ENCODE measurements at places on chromosomes 1 and 21.

DNA sequence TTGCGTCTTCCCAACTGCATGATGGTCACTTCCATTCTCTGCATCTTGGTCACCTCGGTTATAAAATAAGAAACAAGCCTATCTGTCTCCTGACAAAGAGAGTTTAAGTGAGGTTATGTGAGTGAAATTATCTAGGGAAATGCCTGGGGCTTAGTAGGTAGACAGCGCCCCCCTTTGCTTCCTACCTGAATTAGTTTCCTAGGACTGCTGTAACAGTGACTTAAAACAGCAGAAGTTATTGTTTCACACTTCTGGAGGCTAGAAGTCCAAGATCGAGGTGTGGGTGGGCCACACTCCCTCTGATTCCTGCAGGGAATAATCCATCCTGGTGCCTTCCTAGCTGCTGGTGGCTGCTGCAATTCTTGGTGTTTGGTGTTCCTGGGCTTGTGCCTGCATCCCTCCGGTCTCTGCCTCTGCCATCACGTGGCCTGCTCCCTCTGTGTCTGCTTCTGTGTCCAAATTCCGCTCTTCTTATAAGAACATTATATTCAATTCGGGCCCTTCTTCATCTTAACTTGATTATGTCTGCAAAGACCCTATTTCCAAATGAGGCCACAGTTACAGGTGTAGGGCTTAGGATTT is 92.6 kb downstream of the IGSF21 start:
- no peak for DNase-seq

DNA sequence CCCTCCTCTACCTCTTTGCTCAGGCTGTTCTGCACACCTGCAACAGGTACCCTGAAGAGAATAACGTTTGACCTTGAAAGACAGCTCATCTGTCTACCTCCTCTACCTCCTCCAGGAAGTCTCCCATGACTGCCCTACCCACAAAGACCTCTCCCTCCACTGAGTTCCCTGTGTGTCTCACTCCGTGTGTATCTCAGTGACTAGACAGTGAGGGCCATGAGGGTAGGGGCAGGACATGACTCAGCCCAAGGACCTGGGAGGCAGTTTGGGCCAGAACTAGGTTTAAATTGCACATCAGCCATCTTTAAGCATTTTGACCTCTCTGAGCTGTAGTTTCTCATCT is 32.0 kb upstream of the LRP8 start:
- DNase-seq, result no peak

DNA sequence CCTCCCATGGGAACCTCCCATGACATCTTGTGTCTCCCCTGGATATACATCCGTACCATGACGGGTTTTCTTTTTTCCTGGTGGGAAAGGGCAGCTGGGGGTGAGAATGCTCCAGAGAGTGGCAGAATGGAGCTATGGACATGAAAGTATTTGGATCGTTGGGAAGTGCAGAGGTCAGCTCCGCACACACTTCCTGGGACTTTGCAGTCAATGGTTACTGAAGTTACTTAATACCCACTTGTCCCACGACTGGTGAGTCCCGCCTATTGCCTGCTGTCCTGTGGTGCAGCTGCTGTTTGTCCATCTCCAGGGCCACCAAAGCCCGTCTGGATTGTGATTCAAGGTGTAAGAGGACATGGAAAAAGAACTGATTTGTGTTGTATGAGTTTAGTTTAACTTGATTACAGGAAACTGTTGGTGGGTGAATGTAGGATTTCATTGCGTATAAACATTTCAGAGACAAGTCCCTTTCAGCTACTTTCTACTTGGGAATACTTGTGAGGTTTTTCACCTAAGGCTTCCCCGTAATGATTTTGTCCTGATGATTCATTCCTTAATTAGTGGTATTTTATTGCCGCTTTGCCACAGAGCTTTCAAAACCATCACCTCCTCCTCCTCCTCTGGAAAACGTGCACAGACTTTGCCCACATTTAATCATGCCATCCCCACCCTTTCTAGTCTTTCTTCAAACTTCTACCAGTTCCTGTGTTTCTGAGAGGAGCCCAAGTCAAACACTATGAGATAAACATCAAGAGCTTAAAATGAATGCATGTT is 308.8 kb downstream of the KIF26B start:
- no peak for DNase-seq

GRCh38 chr1:113683384-113684152 is 75.7 kb downstream of the PHTF1 start:
- DNase-seq, result no peak

DNA sequence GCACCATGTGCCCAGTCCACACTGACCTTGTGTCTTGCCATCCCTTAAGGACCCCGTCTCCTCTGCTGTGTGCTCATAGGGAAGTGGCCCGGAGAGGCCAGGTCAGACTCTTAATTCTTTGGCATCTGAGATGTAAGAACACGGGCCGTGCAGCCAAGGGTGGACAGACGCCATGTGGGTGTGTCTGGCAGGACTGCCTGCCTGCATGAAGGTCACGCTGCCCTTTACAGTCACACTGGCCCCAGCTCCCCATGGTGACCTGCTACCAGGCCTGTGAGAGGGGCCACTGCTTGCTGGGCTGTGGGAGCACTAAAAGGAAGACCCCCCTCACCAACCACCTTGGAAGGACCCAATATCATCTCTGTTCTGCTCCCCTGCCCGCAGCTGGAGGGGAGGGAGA is 17.7 kb downstream of the DHRS3 start:
- DNase-seq, result no peak

DNA sequence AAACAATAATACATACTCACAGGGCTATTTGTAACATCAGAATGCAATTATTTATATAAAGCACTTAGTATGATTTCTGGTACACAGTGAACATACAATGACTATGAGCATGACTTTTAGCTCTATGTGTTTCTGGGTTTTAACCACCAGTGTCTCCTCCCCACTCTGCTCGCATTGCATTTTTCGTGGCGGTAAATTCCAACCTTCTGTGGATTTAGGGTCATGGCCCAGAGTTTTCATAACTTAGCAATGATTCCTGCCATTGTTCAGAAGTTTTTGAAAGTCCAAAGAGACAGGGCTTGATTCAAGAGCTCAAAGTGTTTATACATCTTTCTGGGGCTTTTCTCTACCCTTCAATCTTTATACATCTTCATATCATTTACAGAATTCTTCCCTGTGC is 191.3 kb downstream of the BACH1 start:
- no peak for DNase-seq

DNA sequence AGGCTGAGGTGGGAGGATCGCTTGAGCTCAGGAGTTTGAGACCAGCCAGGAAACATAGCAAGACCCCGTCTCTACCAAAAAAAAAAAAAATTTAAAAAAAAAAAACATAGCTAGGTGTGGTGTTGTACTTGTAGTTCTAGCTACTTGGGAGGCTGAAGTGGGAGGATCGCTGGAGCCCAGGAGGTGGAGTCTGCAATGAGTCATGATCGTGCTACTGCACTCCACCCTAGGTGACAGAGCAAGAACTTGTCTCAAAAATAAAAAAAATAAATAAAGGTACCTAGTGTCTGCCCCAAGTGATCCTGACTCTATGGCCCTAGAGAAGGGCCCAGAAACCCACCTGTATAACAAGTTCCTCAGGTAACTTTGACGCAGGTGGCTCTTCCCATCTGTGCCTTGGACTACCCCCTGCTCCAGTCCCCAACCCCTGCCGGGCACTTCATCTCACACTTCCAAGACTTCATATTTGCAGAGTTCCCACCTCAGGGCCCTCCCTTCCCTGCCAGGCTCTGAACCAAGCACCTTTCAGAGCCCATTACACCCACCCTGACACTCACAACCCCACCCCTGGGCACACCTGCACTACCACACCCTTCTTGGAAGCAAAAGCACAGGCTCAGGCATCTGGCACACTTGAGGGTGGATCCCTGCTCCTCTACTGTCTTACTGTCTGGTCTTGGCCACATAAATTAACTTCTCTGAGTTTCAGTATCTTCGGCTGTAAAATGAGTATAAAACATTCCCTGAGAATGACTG is 80.2 kb upstream of the KLHDC7A start:
- no peak for DNase-seq

DNA sequence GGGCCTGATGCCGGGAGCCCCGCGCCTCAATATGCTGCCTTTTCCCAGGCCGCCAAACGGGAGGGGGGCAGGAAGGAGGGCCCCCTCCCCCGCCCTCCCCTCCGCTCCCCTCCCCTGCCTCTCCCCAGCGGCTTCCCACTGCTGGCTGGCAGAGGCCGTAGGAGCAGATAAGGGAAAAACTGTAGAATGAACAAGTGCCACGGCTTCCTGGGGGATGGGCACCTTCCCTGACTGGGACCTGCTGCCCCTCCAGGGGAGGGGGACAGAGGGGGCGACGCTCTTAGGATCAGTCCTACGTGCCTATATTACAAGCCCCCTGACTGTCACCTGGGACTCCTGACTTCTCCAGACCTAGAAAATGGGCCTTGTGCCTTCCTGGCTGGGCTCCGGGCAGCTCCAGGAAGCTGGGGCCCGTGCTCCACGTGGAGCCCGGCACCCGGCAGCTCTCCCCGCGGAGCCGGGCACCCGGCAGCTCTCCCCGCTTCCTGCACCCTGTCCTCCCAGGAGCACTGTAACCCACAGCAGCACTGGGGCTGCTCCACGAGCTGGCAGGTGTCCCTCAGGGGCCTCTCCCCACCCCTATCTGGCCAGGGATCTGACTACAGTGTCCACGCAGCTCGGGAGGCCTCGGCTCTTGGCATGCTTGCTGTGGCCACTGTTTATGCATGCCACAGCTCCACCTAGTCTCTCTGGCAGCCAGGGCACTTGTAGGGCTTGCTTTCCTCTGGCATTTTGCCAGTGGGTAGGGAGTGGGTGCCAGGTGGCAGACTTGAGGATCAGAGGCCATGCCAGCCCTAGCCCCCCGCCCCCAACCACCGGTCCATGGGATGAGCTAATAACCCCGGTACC is 674 bp upstream of the HES5 start:
- no peak for DNase-seq

Data from stimulated activated CD8-positive, alpha-beta memory T cell treated with anti-CD3 and anti-CD28 coated beads, Interleukin-2, amount 100 ng/mL, for 48 hours (primary cell).